Tracheal epithelial cell (primary cell): ENCODE measurements at places on chromosomes 1 and 21. TPM values are rescaled to one million over a fixed set of nuclear protein-coding genes. Genes with fewer than 3 reads are reported as not detected.

Gene AMY1C
- total RNA-seq = not detected in 2 replicates

Gene GCSAML
- not detected in 2 replicates for total RNA-seq

Gene OR2T2
- not detected in 2 replicates for total RNA-seq

Gene CSMD2
- under 0.01 TPM in 1 of 2 replicates, not detected in the other for total RNA-seq

Gene CLIC6
- total RNA-seq = 0.48 TPM in 1 of 2 replicates, not detected in the other

Gene FYB2
- 0.24 TPM in 1 of 2 replicates, not detected in the other for total RNA-seq

Gene RPTN
- 0.21 and 0.72 TPM in 2 replicates for total RNA-seq

Gene OR2T34
- not detected in 2 replicates for total RNA-seq

Gene S100A7A
- under 0.01 TPM in 1 of 2 replicates, not detected in the other for total RNA-seq

Gene POU3F1
- total RNA-seq = under 0.01 and 0.48 TPM in 2 replicates

Gene OXCT2
- total RNA-seq = 0.64 and 0.72 TPM in 2 replicates

Gene DDAH1
- 2.1 and 6.7 TPM in 2 replicates for total RNA-seq

Gene RIIAD1
- not detected in 2 replicates for total RNA-seq

Gene TRABD2B
- 0.72 TPM in 1 of 2 replicates, not detected in the other for total RNA-seq

Gene TNFRSF8
- not detected in 2 replicates for total RNA-seq

Gene FNBP1L
- 20.5 and 43.6 TPM in 2 replicates for total RNA-seq

Gene HMCN1
- 0.85 and 1.9 TPM in 2 replicates for total RNA-seq

Gene C1orf185
- not detected in 2 replicates for total RNA-seq

Gene TMEM125
- 6.3 and 9.0 TPM in 2 replicates for total RNA-seq

Gene PLEKHN1
- total RNA-seq = 3.6 and 9.2 TPM in 2 replicates

Gene ACP6
- 2.7 and 6.6 TPM in 2 replicates for total RNA-seq

Gene TMEM82
- total RNA-seq = not detected in 2 replicates

Gene LSM10
- total RNA-seq = 8.4 and 8.5 TPM in 2 replicates

Gene CCDC30
- total RNA-seq = 0.48 and 2.6 TPM in 2 replicates

Gene CEP350
- total RNA-seq = 34.9 and 60.5 TPM in 2 replicates

Gene TTC34
- total RNA-seq = under 0.01 TPM in 2 replicates

Gene LDLRAD1
- under 0.01 and 0.64 TPM in 2 replicates for total RNA-seq

Gene ATP13A2
- total RNA-seq = 68.8 and 74.0 TPM in 2 replicates

Gene SH3BGR
- total RNA-seq = 1.2 and 8.7 TPM in 2 replicates

Gene AVPR1B
- not detected in 2 replicates for total RNA-seq

Gene ENAH
- 68.4 and 72.3 TPM in 2 replicates for total RNA-seq

Gene RHOC
- total RNA-seq = 315 and 592 TPM in 2 replicates

Gene KLF17
- 0.24 TPM in 1 of 2 replicates, not detected in the other for total RNA-seq

Gene MAPKAPK2
- 25.6 and 43.6 TPM in 2 replicates for total RNA-seq

Gene SHISAL2A
- not detected in 2 replicates for total RNA-seq

Gene MSH4
- total RNA-seq = 0.21 and 0.24 TPM in 2 replicates

Gene PTPN7
- total RNA-seq = not detected in 2 replicates

Gene SERPINC1
- 0.24 TPM in 1 of 2 replicates, not detected in the other for total RNA-seq

Gene CFAP141
- total RNA-seq = not detected in 2 replicates

Gene TCP10L
- total RNA-seq = 0.24 and 1.5 TPM in 2 replicates

Gene COL16A1
- 130 and 134 TPM in 2 replicates for total RNA-seq

Gene CRP
- not detected in 2 replicates for total RNA-seq
